Central memory CD8-positive, alpha-beta T cell (primary cell): ENCODE measurements at places on chromosomes 5 and 9.
A peak's percentile ranks its signal among the peaks of the same experiment; 100 is the strongest.

DNA sequence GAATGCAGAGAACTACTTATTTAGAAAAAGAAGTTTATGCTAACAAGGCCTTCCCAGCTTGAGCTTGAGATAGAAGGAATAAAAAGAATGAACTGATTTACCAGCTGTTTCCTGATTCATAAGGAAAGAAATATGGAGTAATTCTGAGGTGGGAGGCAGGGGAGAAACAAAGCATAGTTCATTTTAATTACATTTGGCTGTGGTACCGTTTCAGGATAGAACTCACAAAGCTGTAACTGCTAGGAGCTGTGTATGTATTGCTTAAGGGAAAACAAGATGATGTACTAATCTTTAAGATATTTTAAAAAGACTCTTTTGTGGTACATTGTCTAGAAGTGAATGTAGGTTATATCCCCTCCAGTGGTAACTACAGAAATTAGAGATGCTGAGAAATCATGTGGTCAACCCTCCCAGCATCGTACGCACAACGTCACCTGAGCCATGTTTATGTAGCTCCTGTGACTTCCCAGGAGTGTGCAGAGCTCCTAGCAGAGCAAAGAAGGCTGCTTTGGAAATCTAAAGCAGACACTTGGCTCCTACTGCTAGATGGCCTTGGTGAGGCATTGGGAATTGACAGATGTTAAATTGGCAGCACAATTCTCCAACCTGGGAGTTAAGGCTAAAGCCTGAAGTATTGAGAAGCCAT, 208.3 kb upstream of the VLDLR start:
- DNase-seq, result no peak

DNA sequence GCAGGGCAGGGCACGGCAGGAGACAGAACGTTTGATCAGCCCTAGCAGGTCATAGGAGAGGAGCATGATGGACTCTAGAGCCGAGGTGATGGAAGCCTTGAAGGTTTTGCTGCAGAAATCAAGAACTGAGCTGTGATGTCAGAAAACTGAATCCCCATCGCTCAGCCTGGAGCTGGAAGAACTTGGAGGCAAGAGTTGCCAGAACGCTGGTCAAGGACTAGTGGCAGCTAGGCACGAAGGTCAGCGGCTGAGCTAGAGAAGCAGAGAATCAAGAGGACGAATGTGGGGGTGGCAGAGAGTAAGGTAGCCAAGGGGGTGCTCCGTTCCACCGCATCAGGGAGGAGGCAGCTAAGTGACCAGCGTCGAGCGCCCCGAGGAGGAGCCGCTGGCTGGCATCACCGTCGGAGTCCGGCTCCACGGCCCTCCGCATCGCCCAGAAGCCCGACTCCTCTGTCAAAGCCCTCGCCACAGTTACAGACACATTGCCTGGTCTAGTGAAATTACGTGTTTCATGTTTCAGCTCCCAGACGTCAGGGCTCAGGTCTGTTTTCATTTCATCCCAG, 1.2 kb upstream of the GALNT10 start:
- no peak for DNase-seq

- no peak for DNase-seq
Measured at GRCh38 chr9:31556667-31557463, 827.6 kb upstream of the ACO1 start.

GRCh38 chr9:135492886-135493669, 7.4 kb upstream of the MRPS2 start:
- no peak for DNase-seq

DNA sequence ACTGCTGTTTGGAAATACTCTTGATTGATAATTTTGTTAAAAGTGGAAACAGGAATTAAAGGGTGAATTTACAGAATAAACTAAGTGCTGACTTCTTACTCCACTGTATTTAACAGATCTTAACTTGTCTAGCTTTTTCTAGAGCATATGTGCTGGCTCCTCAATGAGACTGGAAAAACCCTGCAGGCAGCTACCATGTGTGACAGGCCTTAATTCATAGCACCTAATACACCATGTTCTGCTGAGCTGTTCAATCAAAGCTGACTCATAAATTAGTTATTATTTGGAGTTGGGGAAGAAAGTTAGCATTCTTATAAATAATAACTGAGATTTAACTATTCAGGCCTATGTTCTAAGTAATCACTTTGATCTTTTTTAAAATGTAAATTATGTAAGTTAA, 29.4 kb downstream of the CTNNAL1 start:
- DNase-seq, result no peak

GRCh38 chr9:95954940-95955339, 79.4 kb downstream of the ERCC6L2 start:
- DNase-seq, result no peak

GRCh38 chr9:91978740-91979414, 28.8 kb upstream of the ROR2 start:
- DNase-seq, result no peak

- DNase-seq, result peak; percentile 32
Measured at GRCh38 chr9:132768932-132769905, 99.0 kb downstream of the GTF3C4 start.

GRCh38 chr9:108374626-108375025, 481.2 kb downstream of the ACTL7B start:
- DNase-seq, result no peak

DNA sequence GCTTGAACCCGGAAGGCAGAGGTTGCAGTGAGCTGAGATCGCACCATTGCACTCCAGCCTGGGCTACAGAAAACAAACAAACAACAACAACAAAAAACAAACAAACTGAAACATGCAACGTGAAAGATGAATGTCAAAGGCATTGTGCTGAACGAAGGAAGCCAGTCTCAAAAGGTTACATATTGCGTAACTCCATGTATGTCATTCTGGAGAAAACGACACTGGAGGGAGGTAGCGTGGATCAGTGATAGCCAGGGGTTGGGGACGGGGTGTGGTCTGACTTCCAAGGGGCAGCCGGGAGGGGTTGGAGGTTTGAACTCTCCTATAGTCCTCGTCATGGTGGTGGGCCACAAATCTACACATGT, 12.1 kb upstream of the WDR5 start:
- no peak for DNase-seq

DNA sequence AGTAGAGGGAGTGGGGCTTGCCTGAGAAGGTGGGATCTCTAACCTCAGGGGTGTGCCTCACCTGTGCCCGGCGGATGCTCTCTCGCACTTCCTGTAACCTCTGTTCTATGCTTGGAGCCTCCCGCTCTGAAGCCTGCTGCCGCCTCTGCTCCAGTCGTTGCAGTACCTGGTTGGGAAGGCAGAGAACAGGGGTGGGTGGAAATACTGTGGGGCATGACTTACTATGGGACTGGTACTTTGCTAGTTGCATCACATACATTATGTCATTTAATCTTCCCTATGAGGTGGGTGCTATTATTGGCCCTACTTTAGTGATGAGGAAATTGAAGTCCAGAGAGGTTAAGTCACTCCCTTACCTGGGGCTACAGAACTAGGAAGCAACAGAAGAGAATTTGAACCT, 5.2 kb downstream of the FCHSD1 start:
- no peak for DNase-seq

- no peak for DNase-seq
Measured at GRCh38 chr9:106753155-106753671, 109.8 kb upstream of the ZNF462 start.

- no peak for DNase-seq
Measured at GRCh38 chr5:96091874-96092273, 130.2 kb upstream of the ELL2 start.

DNA sequence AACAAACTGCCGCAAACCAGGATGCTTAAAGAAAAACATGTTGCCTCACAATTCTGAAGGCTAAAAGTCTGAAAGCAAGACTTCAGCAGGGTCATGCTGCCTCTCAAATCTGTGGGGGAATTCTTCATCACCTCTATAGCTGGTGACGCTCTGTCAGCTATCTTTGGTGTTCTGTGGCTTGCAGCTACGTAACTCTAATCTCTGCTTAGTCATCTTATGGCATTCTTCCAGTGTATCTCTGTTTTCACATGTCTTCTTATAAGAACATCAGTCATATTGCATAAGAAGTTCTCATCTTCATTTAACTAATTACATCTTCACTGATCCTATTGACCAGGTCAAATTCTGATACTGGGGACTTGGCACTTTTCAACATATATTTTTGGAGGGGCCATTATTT, 243.0 kb downstream of the CDH10 start:
- DNase-seq, result no peak

DNA sequence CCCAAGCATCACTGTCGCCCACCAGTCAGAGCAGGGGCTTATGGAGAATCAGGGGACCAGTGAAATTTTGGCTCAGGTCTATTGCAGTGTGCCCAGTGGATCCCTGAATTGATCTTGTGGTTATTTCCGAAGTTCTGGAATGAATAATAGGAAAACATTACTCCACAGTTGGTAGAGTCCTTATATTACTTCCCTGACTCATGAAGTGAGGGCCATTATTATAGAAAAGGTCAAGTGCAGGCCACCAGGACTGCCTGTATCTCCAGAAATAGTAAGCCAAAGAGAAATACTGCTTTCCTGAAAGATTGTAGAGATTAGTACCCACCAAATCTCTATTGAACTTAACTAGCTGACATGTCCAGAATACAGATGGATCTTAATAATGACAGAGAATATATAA, 335.0 kb downstream of the NPR3 start:
- DNase-seq, result no peak

GRCh38 chr5:159262472-159262858, 625 bp upstream of the UBLCP1 start:
- no peak for DNase-seq

DNA sequence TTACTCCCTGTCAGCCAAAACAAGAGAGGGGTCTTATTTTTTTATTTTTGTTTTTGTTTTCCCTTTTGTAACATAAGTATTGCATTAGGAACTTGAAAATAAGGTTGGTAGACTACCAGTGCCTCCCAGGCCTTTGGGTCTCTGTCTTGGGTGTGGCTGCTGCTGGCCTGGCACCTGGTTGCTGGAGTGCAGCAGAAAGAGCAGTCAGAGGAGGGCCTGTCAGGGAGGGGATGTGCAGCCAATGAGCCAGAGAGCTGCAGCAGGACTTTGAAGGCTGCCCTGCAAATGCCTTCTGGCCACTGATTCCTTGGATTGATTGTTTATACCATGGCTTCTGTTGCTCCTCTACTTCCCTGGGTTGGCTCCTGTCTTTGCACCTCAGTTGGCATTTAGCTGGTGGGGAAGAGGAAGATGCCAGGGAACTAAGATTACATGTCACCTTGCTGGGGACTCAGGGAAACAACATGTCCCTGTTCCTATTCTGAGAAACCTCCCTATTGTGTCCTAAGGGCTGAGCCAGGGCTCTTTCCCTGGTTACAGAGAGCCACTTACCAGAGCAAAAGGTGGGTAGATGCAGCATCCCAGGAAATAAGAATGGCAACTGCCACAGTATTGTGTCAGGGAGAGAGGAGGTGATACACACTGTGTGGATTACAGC, 66.6 kb downstream of the ANGPTL2 start:
- no peak for DNase-seq

DNA sequence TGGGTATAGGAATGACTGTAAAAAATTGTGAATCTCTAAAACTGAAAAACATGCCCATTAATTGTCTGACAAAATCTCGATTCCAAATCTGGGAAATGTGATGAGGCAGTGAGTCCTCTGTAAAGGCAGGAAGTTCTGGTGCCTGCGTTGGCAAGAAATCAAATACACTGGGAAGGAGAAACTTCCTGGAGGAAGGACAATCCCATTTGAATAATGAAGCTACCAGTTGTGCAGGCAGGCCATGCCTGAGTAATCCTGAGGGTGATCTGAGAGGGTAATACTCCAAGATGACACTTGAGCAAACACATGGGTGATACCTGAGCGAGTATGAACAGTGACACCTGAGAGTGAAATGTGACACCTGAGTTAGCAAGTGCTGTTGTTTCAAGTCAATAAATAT, 49.7 kb downstream of the KIF24 start:
- no peak for DNase-seq

GRCh38 chr5:157328277-157328912, 62.5 kb downstream of the CYFIP2 start:
- DNase-seq, result no peak

- DNase-seq, result no peak
Measured at GRCh38 chr9:87725356-87725899, 491 bp upstream of the CTSL start.

GRCh38 chr9:111944241-111944866, 47.7 kb downstream of the UGCG start:
- DNase-seq, result no peak

DNA sequence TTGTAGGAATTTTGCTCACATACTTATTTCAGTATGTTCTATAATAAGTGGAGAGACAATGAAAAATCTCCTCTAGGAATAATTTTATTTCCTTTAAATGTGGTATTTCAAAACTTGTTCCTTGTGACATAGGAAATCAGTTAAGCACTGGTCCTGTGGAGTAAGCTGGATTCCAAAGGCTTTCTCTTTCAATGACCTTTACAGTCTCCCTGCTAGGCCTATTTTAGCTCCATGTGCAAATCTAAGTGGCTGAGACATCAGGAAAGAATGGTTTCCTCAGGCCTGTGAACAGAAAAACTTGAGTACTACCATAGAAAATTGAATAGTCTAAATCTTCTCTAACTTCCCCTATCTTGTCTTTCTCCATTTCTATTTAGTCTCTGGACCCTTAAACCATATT, 514.2 kb upstream of the TLE4 start:
- no peak for DNase-seq

DNA sequence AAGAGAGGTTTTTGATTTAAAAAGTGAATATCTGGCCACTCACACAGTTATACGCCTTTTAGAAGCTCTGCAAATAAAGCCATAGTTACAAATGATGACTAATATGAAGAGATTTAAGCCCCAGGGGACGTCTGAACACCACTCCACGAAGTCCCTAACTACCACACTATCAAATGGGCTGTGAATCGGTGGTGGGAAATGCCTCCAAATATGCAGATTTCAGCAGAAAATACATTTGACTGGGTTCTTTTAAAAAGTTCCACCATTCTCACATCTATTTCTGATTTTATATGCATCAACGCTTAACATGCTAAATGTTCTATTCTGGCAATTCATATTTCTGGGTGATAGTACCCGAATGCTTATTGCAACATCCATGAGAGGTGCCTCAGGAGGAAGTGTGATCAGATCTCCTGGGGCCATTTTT, 22.5 kb downstream of the TICAM2 start:
- DNase-seq, result no peak

GRCh38 chr5:172667786-172668593, 26.9 kb downstream of the NEURL1B start:
- no peak for DNase-seq

GRCh38 chr5:120532835-120533234, 68.7 kb downstream of the PRR16 start:
- DNase-seq, result no peak

DNA sequence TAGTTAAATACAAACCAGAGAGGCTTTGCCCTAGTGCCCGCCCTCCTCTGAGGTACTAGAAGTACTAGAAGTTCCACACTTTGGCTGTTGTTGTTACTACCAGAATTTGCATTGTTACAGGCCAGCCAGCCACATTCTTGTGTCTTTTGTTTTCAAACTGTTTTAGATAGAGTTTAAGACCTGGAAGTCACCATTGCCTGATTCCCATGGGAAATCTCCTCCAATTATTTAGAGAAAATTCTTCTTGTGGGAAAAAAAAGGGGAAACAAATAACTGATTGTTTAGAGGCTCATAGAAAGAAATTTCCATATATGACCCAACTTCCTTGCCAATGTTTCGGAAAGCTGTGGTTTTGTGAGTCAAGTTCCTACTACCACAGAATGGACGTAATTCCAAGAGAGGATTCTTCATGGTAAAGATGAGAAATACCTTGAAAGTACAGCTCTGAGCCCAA, 252.2 kb downstream of the GOLPH3 start:
- DNase-seq, result no peak

- DNase-seq, result no peak
Measured at GRCh38 chr5:132877938-132878337, 4.5 kb downstream of the LEAP2 start.

GRCh38 chr5:163373436-163374084, 63.8 kb upstream of the CCNG1 start:
- DNase-seq, result no peak

GRCh38 chr9:76744336-76744735, 19.9 kb upstream of the PCA3 start:
- no peak for DNase-seq
